ENCODE measurements at places on chromosomes 13 and 19. TPM values are rescaled to one million over a fixed set of nuclear protein-coding genes. Genes with fewer than 3 reads are reported as not detected.

Gene GAPDHS
- 0.16 TPM for total RNA-seq

Gene RHPN2
- total RNA-seq: 54.0 TPM

Gene GPR18
- total RNA-seq: not detected

Gene GRIK5
- 0.43 TPM for total RNA-seq

Measured in A549 treated with GW870086 at 1 μM for 4 hours (cell line).